ENCODE measurements at places on chromosomes 6 and 20.

- DNase-seq: peak; percentile 43
Observed at GRCh38 chr6:133553652-133554051, 312.5 kb downstream of the EYA4 start.

- no peak for DNase-seq
Observed at GRCh38 chr6:46023216-46023915, 7.7 kb upstream of the CLIC5 start.

DNA sequence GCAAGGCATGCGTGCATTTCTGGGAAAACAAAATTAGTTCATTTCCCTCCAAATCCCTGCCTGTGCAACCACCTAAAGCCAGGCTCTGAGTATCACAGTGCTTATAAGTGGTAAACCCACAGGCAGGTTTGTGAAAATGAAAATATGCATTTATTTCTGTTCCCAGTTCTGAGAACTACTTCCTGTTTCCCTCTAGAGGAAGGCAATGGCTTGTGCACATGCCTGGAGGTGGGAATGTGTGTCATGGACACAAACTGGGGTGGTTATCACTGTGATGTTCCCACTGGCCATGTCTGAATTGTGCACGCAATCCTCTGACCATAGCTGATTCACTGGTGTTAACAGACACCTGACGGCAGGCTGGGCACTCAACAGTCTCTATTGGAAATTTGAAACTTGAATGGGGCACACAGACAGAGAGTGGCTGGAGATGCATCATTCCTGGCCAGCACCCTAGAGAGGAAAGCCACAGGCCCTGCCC lies 26.3 kb downstream of the FAM110A start:
- peak; percentile 34 for DNase-seq

DNA sequence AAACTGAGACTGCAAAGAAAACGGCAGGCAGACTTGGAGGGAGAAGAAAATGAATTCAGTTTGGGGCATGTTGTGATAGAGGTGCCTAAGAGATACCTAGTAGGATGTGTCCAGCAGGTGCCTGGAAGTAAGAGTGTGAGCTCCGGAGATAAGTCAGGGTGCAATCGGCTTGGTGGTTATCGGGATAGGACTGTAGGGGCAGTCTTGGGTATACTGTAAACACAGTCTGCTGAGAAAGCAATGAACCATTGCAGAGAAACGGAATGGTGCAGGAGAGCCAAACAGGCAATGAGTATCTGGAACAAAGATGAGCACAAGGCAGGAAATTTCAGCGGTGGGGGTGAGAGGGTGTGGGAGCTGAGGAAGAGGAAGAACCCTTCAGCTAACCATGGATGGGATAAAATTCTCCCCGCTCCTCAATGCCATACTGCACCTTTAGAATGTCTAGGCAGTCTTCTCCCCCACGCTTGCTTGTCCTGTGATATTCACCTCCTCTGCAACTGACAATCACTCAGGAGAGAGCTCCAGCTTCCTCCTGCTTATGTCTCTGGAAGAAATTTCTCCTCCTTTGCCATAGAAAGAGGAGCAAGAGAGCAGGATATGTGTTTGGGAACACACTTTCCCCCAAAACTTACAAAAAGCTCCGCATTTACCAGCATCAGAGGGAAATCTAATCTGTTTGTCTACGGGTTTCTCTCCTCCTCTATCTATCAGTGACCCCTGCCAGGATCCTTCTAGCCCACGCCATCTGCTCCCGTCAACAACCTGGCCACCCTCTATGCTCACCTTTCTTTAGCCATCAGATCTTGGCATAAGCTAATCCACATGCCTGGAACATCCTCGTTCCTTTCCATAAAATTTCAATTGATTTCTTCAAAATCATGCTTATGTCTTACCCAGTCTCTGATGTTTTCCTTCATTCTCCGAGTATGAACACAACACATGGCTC lies 381.7 kb upstream of the JARID2 start:
- no peak for DNase-seq

DNA sequence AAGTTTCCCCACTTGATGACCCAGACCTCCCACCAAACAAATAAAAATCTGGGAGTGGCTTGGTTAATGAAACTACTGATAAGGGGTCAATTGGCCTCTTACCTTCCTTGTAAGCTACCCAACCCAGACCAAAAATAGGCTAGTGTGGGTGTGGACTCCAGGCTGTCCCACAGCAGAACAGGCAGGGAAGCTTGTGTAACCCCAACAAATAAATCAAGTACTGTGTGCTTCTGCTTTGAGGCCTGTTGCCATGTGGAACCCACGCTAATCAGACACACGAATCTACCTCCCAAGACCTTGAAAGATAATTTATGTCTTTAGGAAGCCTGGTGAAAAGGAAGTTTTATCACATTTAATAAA lies 33.7 kb upstream of the PAQR8 start:
- DNase-seq: no peak

GRCh38 chr6:5674721-5675120 lies 332.0 kb downstream of the NRN1 start:
- no peak for DNase-seq

GRCh38 chr20:31560094-31560745 lies 44.9 kb upstream of the ID1 start:
- DNase-seq: peak; percentile 82

- no peak for DNase-seq
Observed at GRCh38 chr6:44257753-44258324, 511 bp upstream of the SLC35B2 start.

- DNase-seq: no peak
Observed at GRCh38 chr6:147973806-147974205, 368.8 kb upstream of the SASH1 start.

DNA sequence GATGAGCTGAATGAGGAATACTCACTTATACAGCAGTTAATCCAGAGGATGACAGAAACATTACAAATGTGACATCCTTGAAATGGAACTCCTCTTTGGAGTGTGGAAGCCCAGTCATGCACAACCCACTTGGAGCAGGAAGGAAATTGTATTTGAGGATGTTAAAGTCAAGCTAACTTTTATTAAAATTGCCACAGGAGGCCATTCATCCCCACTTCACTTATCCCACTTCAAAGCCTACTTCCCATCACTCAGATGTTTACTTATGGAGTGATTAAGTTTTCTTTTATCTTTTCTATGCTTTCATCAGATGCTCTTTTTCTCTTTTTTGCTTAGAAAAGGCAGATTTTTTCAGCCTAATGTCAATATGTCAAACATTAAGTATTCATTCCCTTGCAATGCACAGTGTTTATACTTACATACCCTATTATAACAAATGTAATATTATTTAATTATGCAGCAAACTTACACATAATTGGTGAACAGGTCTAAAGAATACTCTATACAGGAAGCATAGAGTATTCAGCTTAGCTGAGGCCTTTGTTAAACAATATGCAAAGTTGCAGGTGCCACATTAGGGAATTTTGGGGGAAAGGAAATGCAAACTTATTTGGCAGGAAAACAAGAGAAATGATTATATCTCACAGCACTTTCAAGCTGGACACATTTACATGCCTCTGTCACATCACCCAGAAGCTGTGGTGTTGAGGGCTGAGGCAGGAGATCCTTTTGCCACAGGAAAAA lies 148.9 kb downstream of the KHDC1L start:
- peak; percentile 72 for DNase-seq

DNA sequence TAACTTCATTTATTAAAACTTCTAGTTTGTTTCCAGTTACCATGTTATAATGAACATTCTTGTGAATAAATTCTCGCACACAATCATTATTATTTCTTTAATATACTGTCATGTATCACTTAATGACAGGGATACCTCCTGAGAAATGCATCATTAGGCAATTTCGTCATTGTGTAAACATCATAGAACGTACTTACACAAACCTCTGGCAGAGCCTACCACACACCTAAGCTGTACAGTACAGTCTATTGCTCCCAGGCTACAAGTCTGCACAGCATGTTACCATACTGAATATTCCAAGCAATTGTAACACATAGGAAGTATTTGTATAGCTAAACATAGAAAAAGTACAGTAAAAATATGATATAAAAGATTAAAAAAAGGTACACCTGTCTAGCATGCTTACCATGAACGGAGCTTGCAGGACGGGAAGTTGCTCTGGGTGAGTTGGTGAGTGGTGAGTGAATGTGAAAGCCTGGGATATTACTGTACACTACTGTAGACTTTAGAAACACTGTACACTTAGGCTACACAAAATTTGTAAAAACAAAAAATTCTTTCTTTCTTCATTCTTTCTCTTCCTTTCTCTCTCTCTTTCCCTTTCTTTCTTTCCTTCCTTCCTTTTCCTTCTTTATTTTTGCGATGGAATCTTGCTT lies 268.2 kb upstream of the SOX4 start:
- DNase-seq: no peak

GRCh38 chr20:44423480-44423879 lies 52.2 kb upstream of the TTPAL start:
- no peak for DNase-seq

DNA sequence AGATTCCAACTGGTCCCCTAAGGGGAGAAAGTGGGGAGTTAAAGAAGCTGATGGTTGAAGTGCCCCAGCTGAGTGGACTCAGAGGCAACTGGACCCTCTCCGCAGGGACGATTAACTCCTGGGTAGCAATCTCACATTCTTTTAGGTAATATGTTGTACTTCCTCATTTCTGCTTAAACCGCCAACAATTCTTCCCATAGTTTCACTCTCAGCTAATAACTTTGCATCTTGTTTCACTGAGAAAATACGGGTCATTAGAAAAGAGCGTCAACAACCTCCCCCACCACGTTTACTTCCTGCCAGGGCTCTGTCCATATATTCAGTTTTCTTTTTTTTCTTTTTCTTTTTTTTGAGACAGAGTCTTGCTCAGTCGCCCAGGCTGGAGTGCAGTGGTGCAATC lies 39.5 kb upstream of the CHD6 start:
- no peak for DNase-seq

DNA sequence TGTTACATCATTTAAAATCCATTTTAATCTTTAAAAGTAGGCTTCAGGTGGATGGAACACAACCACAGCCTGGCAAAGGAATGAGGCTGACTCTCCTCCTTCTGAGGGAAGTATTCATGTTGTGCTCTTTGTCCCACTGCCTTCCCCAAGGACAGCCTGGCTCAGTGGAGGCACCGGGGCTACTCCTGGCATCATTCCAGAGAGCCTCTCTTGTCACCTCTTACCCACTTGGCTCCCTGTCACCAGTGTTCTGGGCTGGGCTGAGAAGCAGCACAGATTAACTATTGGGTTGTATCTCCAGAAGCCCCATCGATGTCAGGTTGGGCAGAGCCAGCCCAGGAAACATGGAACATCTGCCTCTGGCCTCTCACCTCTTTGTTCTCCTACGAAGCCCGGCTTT lies 10.7 kb upstream of the TP53INP2 start:
- DNase-seq: no peak

DNA sequence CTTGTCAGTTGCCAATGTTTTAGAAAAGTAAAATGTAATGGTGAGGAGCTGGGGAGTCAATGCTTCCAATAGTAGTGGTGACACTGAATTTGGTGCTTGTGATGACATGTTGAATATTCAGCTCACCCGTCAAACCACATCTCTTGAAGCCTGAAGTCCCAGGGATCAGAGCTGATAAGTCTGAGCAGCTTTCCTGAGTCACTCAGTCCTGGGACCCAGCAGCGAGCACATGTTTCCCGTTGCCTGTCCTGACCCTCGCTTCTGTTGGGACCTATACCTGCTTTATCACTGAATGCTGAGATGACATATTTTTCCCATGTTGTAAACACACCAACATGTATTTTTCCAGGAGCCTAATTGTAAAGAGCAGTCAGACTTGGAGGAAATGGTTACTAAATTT lies 693.6 kb downstream of the QKI start:
- DNase-seq: peak; percentile 14

Data from SW480 (cell line).